ENCODE measurements at places on chromosomes 2 and 18.

- DNase-seq = no peak
These were observed at the start of gene OXER1 for GRCh38 chr2:42764096-42764495. Gene OXER1, minus strand, starts transcription at chr2:42764135. Its CDS starts 73 bp downstream, at chr2:42764062.

- no peak for DNase-seq
These were observed 3.9 kb upstream of the C2orf69 start for GRCh38 chr2:199907008-199907714.

DNA sequence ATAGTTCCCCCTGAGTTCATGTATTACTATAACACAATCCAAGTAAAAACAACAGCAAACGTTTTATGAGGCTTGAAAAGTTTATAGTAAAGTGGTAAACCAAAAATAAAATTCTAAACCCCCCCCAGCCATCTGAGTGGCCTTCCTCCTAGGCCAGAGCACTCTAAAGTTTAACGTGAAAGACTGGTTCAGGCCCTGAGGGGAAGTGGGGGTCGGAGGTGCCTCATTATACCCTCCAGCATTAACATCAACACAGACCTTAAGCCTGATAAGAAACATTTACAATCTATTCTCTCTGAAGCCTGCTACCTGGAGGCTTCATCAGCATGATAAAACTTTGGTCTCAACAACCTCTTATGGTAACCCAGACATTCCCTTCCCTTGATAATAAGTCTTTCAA is 29.0 kb upstream of the CNGA3 start:
- DNase-seq = no peak

GRCh38 chr2:204183608-204184007 is 247.0 kb downstream of the ICOS start:
- no peak for DNase-seq

DNA sequence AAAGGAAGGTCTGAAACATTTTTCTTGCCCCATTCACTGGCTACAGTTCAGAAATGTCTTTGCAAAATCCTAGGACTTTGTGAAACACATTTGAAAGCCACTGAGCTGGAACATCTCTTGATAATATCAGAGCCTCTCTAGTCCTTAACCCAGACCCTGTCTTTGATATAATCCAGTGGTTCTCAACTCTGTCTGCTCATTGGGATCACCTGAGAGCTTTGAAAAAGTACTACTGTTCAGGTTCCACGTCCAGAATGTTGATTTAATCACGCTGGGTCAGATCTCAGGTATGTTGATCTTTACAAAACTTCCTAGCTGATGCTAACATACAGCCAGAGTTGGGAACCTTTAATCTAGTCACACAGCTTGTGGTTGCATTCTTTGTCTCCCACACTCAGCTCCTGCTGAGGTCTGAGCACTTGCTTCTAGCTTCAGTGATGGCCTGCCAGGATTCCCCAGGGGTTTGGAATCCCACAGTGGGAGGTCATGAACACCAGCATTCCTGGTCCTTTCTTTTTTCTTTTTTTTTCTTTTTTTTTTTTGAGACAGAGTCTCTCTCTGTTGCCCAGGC is 262.7 kb downstream of the SETBP1 start:
- DNase-seq = peak; percentile 94

GRCh38 chr2:27255660-27256059 is 7.2 kb downstream of the SLC30A3 start:
- DNase-seq = peak; percentile 79

- peak; percentile 98 for DNase-seq
These were observed 114.1 kb upstream of the PKDCC start for GRCh38 chr2:41933585-41934320.

DNA sequence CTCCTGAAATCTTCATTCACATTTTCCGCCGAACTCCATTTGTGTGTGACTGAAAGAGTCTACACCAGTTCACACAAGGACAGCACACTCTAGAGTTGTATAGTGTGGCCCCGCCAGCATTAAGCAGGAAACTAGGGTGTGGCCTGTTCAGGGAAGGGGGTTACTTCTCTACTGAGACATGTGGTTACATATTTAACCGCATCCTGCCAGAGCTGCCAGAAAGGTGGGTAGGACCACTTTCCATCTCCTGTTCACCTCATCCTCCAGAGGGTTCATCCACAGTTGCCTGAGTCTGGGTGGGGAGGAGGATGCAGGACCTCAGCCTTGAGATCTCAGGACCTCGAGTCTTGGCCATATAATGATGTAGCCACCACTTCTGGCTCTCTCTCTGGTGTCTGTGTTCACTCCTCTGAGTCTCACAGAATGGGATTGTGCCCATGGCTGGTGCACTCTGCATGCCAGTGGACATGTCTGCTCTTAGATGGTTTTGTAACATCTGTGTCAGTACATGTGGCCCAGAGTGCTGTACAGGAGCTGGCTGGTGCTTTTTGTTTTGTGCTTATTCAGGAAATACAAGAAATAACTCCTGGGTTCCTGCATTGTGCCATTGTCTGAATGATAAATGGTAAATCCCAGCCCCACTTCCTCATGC is 7.7 kb upstream of the SP140L start:
- DNase-seq = no peak

GRCh38 chr2:120148229-120148628 is 75.0 kb downstream of the TMEM185B start:
- no peak for DNase-seq

- DNase-seq = no peak
These were observed 37.9 kb upstream of the EVA1A start for GRCh38 chr2:75598589-75599155.

GRCh38 chr18:64872710-64873458 is 724.0 kb upstream of the LINC00305 start:
- DNase-seq = no peak

DNA sequence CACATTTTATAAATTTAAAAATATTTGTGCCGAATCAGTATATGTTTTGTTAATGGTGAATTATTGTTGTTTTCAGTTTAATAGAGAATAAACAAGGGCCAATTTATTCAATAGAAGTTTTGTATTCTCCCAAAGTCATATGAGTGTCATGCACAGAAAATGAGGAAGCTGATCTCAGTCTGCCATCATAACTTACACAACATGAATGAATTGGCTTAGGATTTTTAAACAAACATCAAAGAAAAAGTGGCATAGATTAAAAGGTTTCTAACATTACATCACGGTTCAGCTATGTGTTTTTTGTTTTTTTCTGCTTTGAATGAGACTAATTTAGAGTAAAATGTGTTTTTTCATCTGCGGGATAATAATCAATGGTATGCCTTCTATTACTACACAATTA is 123.4 kb upstream of the CTNNA2 start:
- no peak for DNase-seq
